Kidney epithelial cell (primary cell): ENCODE measurements at places on chromosomes 7 and 10.

DNA sequence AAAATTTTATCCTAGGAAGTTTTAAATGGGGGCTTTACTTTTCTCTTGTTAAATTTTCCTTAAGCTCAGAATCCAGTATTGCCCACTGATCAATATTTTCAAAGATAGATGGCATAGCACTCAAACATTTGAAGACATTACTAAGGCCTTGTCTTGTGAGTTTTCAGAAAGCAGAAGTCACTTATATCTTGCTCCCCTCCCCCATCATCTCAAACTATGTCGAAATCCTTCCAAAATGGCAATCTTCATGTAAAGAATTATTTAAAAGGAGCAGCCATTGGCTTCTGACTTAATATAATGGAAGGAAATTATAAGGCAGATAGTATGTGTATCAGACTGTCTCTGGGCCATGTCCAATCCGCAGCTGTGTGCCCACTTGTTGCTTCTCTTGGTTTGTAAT is 553.5 kb upstream of the C7orf33 start:
- DNase-seq: no peak

- DNase-seq: no peak
Observed at GRCh38 chr10:77301305-77301730, 336.3 kb downstream of the KCNMA1 start.

DNA sequence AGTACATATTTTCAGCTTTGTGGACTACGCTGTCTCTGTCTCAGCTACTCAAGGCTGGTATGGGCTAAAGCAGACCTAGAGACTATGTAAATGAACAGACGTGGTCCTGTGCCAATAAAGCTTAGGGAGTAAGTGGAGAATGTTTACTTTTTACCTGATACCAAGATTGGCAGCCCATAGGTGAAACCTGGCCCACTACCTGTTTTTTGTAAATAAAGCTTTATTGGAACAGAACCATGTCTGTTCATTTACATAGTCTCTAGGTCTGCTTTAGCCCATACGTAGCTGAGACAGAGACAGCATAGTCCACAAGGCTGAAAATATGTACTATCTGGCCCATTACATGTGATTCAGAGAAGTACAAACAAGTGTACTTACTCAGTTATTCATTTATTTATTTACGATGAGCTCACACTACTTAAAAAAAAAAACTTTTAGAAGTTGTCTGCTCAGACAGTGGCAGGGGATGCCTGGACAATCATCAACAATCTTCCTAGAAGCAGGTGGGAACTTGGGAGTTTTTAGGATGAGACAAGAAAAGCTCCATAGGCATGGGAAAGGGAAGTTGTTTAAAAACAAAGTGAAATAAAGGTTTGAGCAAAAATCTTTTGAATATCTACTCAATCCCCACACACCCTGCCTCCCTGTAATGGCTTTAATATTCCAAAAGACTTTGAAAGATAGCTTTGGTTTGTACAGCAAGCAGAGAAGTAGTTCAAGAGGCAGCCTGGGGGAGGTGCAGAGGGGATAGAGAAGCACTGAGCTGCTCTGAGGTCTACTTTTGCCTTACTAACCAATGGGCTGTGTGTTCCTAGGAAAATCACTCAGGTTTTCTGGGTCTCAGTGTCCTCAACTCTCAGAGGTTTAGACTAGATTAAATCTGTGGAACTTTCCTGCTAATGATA is 114.4 kb upstream of the AFAP1L2 start:
- DNase-seq: no peak

DNA sequence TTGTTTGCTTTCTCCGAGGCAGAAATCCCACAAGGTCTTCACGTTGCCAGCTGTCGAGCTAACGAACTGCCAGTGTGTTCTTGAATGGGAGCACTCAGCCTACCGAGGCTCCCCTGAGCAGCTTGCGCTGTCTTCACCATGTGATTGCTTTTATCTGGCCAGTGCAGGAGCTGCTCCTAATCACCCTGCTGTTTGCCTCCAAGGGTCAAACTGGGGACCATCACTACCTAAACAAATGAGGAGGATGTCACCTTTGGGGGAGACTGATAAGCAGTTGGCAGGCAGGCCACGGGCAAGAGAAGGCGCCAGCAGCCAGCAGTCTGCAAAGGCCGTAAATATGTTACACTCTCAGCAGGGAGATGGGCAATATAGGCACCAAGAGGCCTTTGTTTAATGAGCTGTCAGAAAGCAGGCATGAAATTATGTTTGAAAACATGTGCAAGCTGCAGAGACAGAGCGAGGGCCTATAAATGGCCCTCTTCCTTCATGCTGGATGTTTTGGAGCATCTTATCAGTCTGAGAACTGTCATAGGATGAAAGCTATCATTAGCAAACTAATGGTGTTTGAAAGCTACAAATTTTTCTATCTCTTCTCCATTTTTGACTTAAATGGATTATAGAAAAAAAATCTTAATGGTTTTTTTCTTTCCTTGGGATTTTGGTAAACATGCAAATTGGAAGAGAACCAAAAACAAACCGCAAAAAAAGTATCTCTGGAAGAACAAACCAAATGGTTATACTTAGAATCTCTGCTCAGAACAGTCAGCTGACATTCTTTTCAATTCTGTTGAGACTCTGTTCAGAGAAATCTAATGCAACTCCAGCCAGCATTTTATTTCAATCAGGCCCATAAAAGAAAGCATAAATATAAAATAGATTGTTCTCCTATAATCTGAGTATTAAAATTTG is 267.3 kb upstream of the NPVF start:
- DNase-seq: no peak

DNA sequence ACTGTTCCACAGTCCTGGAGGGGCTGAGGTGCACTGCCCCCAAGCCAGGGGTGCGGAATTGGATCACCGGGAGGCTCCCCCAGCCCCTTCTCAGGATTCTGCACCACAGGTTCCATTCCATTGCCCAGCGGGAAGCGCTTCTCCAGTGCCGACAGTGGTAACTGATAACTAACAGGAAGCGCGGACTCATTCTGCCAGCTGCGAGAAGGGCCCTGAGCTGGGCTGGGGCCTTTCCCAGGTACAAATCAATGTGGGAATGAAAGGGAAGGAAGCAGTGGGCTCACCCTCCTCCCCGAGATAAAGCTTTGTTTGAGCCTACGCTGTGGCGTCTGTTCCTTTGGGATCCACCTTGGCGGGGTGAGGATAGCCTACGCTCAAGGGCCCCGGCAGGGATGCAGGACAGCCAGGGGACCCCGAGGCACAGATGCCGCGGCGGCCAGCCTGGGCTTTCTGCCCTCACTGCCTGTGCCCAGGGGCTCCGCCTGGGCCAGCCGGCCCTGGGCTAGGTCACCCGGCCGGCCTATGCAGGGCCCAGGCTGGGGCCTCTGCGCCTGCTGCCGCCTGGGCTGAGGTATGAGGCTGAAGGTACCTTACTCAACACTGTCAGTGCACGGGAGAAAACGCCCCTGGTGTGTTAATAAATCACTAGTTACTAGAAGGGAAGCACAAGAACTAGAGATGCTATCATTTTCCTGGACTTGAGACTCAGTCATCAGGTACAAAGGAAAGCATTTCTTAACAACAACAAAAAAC is 39.4 kb downstream of the EN2 start:
- no peak for DNase-seq

DNA sequence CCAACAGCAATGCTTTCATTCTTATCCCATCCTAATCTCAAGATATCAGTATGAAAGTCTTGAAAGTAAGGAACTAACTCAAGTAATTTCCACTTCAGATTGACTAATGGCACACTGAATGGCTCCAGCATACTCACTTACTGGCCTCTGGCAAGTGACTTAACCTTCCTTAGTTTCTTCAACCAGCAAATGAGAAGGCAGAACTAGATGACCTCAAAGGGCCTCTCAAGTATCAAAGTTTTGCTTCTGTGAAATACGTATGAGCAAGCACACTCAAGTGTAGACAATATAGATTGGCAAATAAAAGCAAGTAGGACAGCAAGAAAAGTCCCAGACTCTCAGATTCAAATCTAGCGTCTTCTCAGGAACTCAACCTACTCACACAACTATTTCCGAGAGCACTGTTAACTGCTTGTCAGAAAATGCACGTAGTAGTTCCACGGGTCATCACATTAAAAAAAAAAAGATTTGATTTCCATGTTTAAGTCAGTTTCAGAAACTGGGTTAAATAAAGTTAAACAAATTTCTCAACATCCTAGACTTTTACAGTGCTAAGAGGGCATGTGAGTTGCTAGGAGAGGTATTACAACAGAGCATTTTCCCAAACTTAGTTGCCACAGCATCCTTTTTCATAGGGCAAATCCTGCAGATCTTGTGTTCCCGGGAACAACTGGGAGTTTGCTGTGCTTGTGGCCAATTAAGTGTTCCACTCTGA is 276.9 kb upstream of the KLF14 start:
- no peak for DNase-seq

- DNase-seq: no peak
Observed at GRCh38 chr10:6217611-6218010, 14.9 kb downstream of the PFKFB3 start.

DNA sequence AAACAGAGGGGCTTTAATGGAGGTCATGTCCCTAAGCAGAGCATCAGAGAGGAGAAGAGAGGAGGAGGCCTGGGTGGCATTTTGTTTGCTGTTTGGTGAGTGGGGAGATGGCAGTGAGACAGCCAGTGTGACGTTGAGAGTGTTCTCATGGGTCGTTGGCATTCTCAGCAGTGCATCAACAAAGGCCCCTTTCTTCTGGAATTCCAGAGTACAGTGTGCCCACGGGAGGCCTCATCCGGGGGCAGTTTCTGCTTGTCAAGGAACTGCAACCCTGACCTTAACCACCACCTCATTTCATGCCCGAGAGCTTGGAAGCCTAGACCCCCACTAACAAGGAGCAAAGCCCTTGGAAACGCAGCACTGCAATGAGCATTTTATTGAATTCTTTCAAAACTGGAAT is 92.9 kb downstream of the CELF2 start:
- DNase-seq: no peak

GRCh38 chr7:12475362-12476063 is 71.8 kb upstream of the VWDE start:
- no peak for DNase-seq

DNA sequence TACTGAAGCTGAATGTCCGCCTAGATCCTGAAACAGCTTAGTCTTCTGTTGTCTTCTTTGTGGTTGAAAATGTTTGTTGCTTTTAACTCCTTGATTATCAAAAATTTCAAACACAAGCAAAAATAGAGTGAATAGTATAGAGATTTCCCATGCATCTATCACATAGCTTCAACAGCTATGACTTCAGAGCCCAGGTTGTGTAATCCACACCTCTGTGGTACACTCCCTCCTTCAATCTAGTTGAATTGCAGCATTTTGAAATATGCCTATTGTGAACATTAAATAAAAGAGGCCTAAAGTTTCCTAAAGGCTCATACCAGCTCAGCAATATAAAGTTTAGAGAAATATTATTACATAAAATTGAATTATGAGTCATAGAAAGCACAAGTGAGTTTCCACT is 204.7 kb upstream of the HDAC9 start:
- no peak for DNase-seq

GRCh38 chr10:260819-261429 is 125.7 kb downstream of the ZMYND11 start:
- DNase-seq: no peak

DNA sequence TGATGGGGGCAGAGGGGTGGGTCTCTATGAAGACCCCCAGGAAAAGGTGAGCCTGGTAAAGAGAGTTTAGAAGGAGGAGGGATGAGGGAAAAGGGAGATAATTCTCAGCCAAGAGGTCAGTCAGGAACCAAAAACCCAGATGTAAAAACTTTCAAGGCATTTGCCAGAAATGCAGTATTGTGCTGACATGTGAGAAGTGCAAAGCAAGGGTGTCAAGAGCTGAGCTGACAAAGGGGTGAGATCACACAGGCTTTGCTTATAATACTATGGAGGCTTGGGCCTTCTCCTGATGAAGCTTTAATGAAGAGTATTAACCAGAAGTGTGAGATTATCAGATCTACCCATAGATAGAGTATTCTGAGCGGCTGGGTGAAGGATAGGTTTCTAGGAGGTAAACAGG is 22.3 kb upstream of the IFRD1 start:
- no peak for DNase-seq

GRCh38 chr7:72674394-72674793 is 153.6 kb downstream of the TYW1B start:
- DNase-seq: no peak

- DNase-seq: peak; percentile 44
Observed at GRCh38 chr7:49396229-49396628, 377.2 kb upstream of the VWC2 start.

GRCh38 chr7:29639886-29640595 is 76.4 kb downstream of the PRR15 start:
- DNase-seq: no peak

DNA sequence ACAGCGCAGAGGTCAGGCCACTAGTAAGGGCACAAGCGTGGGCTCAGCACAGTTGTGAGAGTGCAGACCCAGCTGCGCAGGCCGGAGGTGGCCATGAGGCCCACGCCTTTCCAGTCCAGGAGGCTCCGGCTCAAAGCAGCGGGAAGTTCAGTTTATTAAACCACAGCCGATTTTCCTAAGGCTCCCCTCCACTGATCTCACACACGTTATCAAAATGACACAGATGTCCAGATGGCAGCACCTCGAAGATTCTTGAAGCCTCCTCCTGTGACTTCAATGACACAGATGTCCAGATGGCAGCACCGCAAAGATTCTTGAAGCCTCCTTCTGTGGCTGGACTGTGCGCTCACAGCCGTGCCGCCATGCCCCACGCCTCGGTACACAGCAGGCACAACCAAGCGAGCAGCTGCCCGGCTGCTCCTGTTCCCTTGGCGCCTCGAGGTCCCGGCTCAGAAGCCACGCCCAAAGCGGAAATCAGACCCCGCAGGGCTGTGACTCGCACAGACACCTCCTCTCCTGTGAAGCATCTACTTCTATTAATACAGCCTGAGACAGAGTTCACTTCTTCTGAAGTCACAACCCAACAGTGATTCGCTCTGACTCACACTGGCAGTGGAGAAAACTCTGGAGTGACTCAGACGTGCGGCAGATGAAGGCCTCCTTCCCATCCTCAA is 122.7 kb downstream of the MAD1L1 start:
- DNase-seq: peak; percentile 86

GRCh38 chr7:54825368-54825767 is 66.4 kb upstream of the SEC61G start:
- DNase-seq: no peak

DNA sequence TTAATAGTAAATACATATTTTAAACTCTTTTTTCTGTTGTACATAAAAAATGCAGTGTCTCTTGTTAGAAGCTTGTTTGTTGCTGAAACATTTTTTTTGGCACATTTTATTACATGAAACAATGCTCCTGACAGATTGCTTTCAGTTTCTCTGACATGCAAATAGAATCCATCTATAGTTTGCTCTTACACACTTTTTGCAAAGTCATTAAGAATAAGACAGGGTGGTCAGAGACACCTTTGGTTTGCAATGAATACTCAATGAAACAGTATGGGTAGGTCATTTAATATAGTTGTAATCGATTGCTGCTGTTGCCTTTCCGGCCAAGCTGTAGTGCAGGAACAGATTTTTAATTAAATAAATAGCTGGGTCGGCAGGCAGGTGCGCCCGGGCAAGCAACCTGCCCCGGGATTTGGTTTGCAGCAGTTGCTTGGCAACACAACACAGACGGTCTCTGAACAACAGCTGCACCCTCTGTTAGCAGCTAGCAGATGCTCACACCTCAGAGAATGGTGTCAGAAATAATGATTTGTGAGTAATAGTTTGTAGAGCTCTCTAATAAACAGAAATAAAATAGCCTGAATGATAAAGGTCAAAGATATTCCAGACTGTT is 115.7 kb upstream of the CACNA2D1 start:
- DNase-seq: no peak
